Muscle of leg (tissue), 16 donors: ENCODE measurements at places on chromosomes 6 and 20.

DNA sequence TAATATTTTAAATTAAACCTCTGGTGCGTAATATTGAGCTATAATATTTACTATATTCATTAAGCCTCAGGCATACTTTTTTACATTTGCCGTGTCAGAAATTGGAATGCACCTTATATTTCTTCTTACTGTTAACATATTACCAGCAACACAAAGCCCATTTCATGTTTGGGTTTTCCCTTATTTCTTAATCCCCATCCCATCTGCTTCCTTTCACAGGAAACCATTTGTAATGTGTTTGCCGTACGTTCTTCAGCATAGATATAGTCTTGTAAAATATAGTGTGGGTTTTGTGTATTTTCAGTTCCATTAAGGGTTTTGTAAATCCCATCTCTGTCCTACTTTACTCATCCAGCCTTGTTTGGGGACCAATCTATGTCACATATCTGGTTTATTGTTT is 6.5 kb downstream of the EYS start:
- DNase-seq, result peak; percentile 30

DNA sequence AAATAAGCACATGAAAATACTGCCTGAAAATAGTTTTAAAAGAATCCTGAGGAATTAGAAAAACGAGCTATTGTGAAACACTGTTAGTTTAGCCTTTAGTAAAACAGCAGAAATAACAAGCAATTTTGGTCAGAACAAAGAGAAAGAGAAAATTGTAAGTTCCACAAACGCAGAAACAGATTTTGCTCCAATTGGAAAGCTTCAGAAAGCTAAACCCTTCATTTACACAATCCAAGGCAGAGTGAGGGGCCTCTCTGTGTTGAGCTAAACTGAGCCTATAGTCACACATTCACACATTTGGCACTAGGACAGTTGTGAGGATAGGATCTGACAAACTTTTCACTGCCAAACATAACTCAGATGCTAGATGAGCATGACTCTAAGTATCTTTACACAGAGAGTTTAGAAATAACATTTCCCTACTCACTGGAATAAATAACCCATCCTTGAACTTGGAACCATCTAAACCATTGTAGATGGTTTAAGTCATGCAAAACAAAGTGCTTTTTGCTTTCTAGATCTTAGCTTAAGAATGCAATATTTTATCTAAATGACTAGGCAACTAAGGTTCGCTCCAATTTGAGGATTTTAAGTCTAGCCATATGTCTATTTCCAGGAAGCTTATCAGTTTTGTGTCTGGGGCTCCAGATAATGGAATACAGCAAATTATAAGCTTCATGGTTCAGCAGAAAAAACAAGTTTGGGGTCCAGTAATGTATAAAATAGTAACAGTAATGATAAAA is 122.6 kb downstream of the SGK1 start:
- peak; percentile 87 for DNase-seq

DNA sequence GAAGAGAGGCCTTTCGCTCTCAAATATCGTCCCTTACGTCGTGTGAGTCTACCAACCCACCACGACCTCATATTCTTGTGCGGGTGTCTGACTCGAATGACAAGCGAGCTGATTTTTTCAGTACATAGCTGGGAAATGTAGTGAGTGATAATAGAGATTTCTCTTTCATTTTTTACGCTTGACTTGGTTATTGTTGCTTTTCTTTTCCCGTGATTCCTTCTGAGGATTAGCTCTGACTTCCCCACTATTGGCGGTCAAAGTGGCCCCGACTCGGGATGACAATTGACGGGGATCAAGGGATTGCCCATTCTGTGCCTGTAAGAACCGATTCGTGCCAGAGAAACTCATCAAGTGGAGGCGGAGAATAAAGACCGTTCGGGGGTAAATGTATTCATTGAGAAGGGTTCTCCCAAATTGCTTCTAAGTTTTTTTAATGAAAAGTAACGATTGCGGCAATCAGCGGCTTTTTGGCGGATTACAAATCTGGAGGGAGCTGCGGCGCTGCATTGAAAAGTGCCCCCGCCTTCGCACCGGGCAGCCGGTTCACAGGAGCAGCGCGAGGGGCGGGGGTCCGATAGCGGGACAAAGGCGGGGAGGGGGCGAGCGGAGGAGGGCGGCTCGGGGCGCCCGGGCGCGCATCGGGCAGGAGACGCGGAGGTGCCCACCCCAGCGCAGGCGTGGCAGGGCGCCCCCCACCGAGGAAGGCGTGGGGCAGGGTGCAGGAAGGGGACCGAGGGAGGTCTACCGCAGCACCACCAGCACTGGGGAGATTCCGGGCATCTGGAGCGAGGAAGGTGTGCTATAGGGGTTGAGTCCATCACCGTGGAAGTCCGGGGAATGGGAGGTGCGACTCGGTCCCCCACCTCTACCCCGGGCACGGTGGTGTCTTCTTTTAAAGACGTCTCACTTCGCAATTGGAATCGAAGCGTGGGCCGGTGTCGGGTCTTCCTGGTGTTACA is 44.5 kb upstream of the OSTM1 start:
- peak; percentile 22 for DNase-seq

DNA sequence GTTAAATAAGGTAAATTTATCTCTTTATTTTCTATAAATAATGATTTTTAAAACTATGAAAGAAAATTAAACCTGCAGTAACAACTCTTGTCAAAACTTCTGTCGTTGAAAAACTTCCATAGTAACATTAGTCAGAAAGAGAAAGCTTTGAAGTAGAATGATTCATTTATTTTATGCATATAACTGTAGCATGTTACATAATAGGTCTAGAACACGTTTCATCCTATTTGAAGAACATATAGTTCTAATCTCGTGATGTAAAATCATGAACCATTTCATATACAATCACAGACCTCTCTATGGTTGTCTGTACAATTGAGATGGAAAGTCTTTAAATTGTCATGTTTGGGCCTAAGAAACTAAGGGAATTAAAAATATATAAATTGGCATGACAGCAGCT is 61.3 kb upstream of the MYLIP start:
- no peak for DNase-seq

GRCh38 chr6:135121434-135121833 is 59.7 kb upstream of the MYB start:
- no peak for DNase-seq

- no peak for DNase-seq
Measured at GRCh38 chr20:38091441-38092216, 58.1 kb downstream of the RPRD1B start.

GRCh38 chr6:113496166-113496565 is 361.0 kb upstream of the MARCKS start:
- DNase-seq, result peak; percentile 58

DNA sequence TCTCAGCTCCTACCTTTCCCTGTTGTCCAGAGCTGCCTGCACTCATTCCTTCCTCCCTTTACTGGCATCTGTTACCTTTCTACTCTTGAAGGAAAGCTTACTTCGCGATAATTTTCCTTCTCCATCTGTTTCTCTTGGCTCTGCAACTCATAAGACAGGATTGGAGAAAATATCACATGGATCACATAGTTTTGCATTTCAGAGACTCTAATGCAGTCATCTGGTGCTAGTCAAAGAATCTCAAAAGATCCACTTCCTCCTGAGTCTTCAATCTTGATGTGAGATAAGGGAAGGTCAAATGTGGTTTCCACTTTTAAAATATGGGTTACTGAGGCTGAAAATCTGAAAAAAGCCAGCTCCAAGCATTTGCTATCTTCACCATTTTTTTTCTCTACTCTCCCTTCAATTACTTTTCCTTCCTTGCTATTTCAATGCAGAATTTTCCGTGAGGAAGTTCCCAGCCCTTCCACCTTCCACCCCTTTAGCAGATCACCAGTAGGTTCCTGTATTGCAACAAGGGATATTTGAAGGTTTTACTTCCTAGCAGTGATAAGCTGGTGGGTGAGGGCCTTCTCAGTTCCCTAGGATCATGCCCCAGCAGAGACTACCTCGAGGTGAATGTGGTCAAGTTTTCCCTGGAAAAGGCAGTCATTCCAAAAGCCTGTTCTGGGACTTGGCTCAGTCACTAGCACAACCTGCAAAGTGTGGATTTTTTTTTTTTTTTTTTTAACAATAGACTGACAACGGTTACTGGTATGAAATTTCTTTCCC is 62.8 kb upstream of the LRRC1 start:
- peak; percentile 22 for DNase-seq

DNA sequence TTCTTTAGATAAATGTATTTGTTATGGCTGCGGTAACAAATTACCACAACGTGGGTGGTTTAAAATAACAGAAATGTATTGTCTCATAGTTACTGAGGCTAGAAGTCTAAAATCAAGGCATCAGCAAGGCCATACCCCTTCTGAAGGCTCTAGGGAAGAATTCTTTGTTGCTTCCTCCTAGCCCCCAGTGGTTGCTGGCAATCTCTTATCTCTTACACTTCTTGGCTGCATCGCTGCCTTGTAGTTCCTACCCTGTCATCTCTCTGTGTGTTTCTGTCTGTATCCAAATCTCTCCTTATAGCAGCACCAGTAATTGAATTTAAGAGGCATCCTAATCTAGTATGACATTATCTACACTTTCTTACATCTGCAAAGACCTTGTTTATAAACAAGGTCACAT is 534.7 kb downstream of the PHF3 start:
- peak; percentile 10 for DNase-seq

GRCh38 chr20:10922941-10923340 is 249.1 kb upstream of the JAG1 start:
- peak; percentile 86 for DNase-seq

DNA sequence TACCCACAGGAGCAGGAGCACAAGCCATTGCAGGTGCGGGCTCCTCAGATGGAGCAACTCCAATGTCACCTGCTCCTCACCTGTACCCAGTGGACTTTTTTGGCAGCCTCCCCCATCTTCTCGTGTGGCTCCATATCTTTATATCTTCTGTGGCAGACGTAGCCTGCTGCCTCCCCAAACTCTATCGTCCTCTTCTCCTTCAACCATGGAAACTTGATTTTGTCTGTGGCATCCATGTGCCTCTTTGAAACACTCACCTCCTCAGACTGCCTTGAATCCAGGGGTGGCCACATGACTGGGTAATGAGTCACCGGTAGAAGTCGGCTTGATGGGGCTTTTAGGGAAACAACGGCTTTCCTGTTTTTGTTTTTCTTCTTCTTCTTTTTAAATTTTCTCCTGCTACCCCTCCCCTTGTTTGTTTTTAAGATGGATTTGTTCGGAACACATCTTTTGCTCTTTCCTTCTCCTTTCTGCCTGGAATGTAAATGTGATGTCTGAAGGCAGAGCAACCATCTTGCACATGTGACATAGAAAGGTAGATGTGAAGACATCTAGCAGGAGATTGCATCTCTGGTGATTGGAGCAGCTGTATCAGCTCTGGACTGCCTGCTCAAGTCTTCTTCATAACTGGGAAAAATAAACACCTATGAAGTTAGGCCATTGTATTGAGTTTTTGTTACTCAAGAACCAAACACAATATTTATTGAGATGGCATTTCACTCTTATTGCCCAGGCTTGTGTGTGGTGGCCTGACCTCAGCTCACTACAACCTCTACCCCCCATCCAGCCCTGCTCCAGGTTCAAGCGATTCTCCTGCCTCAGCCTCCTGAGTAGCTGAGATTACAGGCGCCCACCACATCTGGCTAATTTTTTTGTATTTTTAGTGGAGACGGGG is 69.9 kb upstream of the DDR1 start:
- DNase-seq, result no peak

- DNase-seq, result no peak
Measured at GRCh38 chr20:45968801-45969711, 2.9 kb downstream of the ZNF335 start.
